Frontal cortex (tissue), 4 donors: ENCODE measurements at places on chromosomes 12 and 14. TPM values are rescaled to one million over a fixed set of nuclear protein-coding genes. Genes with fewer than 3 reads are reported as not detected.
A peak's percentile ranks its signal among the peaks of the same experiment; 100 is the strongest.

GRCh38 chr14:77094672-77095284 is 3.3 kb upstream of the CIPC start:
- peak; percentile 34 for DNase-seq

- no peak for DNase-seq
These were observed 39.2 kb upstream of the GPR68 start for GRCh38 chr14:91283666-91284065.

- DNase-seq = no peak
These were observed 1.0 kb downstream of the SMARCC2 start for GRCh38 chr12:56188131-56188777.

SYNE3 gene
- total RNA-seq = 1.2 TPM
